ENCODE measurements at places on chromosomes 4 and X. TPM values are rescaled to one million over a fixed set of nuclear protein-coding genes. Genes with fewer than 3 reads are reported as not detected.

Gene DGAT2L6
- total RNA-seq, result not detected

DNA sequence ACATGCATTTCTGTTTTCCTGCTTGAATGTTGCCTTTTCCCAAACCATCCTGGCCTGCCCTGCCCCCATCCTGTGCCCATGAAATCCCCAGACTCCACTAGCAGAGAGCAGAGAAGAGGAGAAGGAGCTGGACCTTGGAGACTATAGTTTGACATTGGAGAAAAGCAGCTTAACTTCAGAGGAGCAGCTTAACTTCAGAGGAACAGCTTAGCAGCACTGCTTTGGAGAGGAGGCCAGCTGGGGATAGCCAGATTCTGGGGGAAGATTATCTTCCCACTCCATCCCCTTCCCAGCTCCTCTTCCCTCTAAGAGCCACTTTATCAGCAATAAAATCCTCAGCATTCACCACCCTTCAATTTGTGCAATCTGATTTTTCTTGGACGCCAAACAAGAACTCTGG lies 443.0 kb downstream of the PCDH10 start:
- DNase-seq, result no peak

Gene KIAA1210
- total RNA-seq, result not detected

- no peak for DNase-seq
Observed at GRCh38 chr4:64341711-64342110, 67.5 kb downstream of the TECRL start.

- peak; percentile 36 for DNase-seq
Observed at GRCh38 chr4:83112231-83112630, 2.3 kb downstream of the PLAC8 start.

Gene RBMXL3
- not detected for total RNA-seq

GRCh38 chr4:4532371-4533154 lies 9.3 kb downstream of the STX18 start:
- DNase-seq, result no peak

GRCh38 chrX:17876135-17876534 lies 15.0 kb upstream of the RAI2 start:
- no peak for DNase-seq

Gene COX18
- 18.1 TPM for total RNA-seq

DNA sequence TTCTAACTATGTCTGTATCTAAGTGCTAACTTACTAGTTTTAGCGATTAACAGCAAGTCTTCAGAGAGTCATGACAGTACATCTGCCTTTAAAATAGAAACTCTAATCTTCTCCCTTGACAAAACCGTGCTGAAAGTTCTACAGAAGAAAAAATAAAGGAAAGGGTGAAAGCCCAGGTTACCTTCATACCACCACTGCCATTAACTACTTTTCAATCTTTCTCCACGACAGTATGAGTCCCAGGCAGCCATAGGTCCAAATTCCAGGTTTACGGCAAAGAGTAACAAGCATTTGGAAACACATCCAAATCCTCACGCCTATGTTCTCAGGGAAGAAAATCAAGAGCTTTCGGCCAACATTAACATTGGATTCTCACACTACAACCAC lies 12.4 kb upstream of the ZCCHC13 start:
- no peak for DNase-seq

Gene NLGN4X
- 1.8 TPM for total RNA-seq

Data from left colon (tissue), 2 donors.